ENCODE measurements at places on chromosomes 7 and 10.

DNA sequence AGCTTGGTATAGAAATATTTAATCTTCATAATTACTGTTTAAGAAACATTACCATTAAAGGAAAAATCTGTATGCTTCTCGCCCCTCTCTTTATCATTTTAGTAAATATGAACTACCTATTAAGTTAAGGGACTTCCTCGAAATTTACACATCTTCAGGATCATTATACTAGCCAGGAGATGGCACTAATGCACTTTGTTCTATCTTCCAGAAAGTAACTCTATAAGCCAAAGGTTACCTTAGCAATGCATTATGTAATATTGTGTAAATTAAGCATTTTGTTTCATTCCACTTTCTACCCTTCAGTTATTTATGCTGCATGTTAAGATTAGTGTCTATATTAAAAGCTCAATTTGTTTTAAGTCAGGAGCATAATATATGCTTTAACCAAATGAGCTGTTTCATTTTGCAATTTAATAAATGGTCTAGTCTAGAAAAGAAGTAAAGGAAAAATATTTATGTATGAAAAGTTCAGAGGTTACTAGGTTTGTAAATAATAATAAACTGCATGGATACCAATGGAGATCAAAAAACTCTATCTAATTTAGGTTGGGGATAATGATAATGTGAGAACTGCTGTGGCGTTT is 128.5 kb downstream of the ANKRD7 start:
- DNase-seq: no peak

GRCh38 chr10:71234970-71235685 is 22.8 kb downstream of the UNC5B start:
- no peak for DNase-seq

- DNase-seq: no peak
Observed at GRCh38 chr10:42940487-42941294, 136.2 kb upstream of the RET start.

- DNase-seq: no peak
Observed at GRCh38 chr10:30357075-30357801, 8.2 kb upstream of the MTPAP start.

DNA sequence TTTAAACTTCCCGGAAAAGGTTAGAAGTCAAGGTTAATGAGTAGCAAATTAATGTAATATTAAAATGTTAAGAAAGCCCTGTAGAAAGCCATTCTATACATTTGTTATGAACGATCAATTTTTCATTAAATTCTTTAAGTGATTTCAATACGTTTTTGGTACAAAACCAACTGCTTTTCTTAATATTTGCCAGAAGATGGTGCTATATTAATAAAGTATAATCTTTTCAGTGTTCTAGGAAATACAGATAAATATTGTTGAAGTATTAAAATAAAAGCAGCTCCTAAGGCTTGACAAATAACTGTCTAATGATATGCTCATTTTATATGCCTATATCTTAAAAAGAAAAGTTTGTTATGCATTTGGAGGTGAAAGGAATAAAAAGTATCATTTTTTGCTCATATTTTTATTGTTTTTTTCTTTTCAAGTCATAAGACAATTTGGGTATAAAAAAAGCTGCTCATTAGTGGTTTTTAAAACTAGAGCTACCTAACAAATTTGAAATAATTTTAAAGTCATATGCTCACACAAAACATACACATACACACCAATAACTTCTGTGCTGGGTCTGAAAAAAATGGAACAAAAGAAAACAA is 130.3 kb upstream of the POT1 start:
- DNase-seq: no peak

DNA sequence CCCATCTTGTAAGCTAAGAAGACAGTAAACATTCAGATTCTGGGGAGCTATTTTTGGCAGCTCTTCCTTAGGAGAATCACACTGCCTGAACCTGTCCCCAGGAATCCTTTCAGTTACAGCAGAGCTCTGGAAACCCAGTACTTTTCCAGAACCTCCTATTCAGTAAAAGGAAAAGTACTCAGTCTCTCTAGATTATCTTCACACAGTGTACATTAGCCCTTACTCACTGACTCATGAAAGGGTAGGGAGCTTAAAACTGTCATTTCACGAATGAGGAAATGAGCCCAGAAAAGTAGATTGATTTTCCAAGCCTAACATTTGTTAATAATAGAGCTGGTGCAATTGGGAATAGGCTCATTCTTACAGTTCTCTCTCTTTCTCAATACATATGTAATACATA is 3.9 kb upstream of the CNNM1 start:
- DNase-seq: peak; percentile 28

DNA sequence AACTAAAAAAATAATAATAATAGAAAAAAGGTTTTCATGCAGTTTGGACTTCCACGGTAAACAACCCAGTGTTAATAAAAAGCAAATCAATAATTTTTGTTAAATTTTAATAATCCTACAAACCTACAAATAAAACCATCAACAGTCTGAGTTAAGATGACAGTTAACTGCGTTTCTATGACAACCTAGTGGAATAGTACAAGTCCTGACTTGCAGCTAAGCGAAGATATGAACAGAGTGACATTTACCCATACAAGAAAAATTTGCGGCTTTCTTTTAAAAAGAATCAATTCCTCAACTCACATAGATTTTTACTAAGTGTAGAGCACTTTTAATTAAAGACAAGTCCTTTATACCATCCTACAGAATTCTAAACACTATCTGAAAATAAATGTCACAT is 35.6 kb downstream of the VPS41 start:
- DNase-seq: no peak

GRCh38 chr7:47816647-47817046 is 131.6 kb downstream of the PKD1L1 start:
- no peak for DNase-seq

DNA sequence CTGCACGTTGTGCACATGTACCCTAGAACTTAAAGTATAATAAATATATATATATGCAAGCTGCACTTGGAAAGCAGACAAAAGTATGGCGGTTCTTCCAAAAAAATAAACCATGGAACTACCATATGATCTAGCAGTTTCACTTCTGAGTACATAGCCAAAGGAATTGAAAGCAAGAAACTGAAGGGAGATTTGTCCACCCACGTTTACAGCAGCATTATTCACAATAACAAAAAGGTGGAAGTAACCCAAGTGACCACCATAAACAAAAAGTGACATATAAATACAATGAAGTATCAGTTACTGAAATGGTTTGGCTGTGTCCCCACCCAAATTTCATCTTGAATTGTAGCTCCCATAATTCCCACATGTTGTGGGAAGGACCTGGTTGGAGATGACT is 525.3 kb upstream of the CELF2 start:
- no peak for DNase-seq

DNA sequence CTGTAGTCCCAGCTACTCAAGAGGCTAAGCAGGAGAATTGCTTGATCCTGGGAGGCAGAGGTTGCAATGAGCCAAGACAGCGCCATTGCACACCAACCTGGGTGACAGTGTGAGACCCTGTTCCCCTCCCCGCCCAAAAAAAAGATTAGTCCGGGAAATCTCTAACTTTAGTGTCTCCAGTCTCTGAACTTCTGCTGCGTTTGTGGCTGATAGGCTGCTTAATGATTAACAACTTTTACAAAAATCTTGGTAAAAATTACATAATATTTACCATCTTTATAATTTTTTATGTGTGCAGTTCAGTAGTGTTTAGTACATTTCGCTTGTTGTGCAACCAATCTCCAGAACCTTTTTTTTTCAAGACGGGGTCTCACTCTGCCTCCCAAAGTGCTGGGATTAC is 9.7 kb upstream of the PLAU start:
- no peak for DNase-seq

DNA sequence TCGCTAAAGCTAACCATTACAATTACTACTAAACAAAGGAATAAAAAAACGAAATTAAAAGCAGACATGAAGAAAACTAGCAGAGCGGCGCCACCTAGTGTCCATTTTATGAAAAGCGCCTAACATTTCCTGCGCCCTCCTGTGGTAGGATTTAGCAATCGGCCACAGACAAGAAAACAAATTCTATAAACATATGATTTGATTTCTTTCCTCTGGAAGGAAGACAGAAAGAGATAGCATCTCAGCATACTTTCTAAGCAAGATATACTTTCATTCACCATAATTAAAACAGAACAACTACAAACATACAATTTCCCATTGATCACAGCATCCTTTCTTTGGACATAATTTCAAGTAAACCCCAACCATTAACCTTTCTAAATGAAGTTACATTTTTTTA is 337.7 kb upstream of the NPVF start:
- peak; percentile 88 for DNase-seq

DNA sequence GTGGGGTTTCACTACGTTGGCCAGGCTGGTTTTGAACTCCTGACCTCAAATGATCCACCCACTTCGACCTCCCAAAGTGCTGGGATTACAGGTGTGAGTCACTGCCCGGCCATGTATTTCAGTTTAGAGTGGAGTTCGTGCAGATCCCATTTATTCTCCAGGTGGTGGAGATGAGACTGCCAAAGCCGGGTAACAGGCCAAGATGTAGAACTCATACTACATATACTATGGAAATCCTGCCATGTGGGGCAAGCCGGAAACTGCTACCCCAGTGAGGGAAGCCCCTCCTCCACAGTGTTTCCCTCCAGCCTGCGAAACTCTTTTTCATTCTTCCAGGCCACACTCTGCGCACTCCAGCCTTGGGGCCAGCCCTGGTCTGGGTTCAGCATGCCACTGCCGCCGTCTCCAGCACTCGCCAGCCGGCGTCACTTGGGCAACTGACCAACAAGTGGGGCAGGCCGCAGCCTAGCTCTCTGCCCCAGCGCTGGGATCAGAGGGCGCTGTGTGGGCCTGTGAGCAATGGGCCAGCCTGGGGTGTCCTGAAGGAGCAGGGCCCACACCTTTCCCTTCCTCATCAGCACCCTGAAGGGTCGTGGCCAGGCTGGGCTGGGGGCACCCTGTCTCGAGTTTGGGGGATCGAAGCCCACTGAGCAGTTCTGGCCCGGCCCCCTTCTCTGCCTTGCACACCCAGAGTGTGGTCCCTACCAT is 122.0 kb downstream of the TRRAP start:
- no peak for DNase-seq

- no peak for DNase-seq
Observed at GRCh38 chr10:114060456-114060855, 16.8 kb downstream of the ADRB1 start.

- DNase-seq: no peak
Observed at GRCh38 chr7:91634485-91635177, 245.9 kb downstream of the MTERF1 start.

DNA sequence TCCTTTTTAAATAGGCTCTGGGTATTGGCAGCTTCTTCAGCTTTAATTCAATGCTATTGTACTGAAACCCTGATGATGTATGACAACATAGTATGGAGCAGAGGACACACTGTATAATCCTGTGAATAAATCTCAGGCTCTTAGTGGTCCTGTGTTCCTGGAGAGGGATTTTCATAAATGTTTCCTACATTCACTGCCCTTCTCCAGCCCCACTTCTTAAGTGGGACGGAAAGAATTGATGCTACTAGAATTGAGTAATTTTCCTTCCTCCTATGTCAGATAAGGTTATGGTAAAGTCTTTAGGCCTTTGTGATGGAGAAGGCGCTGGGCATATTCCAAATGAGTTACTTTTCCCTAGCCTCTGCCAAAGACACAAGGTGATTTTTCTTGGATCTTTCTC is 779.4 kb downstream of the TNS3 start:
- no peak for DNase-seq

- no peak for DNase-seq
Observed at GRCh38 chr10:89942217-89942616, 240.8 kb downstream of the KIF20B start.

DNA sequence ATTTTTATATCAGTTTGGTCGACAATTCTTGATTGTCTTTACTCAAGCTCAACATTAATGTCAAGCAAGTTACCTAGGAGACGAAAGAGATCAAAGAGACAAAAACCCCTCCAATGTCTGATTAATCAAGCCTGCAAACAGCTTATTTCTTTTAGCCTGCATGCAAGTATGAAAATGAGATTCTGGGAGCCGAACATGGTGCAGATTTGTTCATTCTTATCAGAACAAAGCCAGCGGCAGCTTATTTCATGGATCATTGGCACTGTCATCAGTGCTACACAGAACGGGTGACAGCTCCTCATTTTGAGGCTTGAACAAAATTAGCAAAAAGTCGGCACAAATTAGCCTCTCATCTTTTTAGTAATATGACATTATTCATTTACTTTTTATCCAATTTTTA is 26.5 kb downstream of the FAM204A start:
- no peak for DNase-seq

DNA sequence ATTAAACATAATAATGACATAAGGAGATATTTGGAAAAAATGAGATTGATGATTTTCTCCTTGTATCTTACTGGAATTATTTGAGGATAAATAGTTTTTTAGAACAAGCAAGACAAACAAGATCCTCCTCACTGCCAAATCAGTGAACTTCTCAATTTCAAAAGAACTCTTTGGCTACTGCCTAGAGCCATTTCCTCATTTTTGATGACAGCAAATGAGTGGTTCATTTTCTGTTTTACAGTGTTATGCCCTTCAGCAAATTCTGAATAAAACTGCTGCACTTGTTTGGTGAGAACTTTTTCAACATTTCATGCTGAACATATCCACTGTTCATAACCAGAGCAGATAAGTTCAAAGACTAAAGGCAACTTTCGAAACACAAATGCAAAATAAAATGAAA is 42.5 kb upstream of the AHR start:
- DNase-seq: no peak

- DNase-seq: no peak
Observed at GRCh38 chr7:130384841-130385599, 4.7 kb downstream of the CPA1 start.

- no peak for DNase-seq
Observed at GRCh38 chr10:24007359-24007758, 201.6 kb upstream of the KIAA1217 start.

GRCh38 chr7:104059103-104059502 is 69.6 kb upstream of the RELN start:
- no peak for DNase-seq

- DNase-seq: peak; percentile 65
Observed at GRCh38 chr10:123582084-123582989, 83.8 kb upstream of the GPR26 start.

DNA sequence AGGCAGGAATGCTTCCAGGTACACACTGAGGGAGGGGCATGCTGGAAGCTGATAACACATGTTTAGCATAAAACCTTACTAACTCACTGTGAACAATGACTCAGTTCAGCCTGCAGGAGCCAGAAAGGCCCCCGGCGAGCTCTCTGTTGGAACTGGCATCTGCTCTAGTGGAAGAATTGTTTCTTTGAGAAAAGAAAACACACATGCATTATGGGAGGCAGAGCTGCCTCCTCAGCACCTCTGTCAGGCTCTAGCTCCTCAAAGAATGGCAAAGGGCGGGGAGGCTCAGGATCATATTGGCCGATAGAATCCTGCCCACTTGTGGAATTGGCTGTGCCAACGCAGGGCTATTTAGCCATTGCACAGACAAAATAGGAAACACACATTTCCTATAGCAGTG is 338.3 kb downstream of the CXCL12 start:
- DNase-seq: no peak

DNA sequence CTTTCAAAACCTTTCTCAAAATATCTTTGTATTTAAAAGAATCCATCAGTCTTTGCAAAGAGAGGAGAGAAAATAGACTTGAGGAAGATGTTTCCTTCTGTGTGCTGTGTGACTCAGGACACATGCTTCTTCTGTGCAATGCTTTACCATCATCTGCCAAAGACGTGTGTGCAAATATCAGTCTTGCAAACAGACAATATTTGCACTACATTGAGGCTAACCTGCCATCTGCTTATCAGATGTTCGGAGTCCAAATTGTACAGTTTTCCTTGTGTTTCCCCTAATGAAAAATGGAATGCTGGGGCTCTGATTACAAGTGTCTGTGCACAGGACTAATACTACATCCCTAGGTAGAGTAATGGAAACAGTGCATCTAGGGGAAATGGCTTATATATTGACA is 353.1 kb upstream of the LRRTM3 start:
- no peak for DNase-seq

GRCh38 chr7:45973725-45974532 is 52.9 kb upstream of the IGFBP3 start:
- DNase-seq: no peak

Data from skin of body (tissue), 3 donors.